ENCODE measurements at places on chromosomes 1 and 21. TPM values are rescaled to one million over a fixed set of nuclear protein-coding genes. Genes with fewer than 3 reads are reported as not detected.

KCND3 gene
- total RNA-seq: 15.8 TPM

HAO2 gene
- not detected for total RNA-seq

- no peak for DNase-seq
Measured at GRCh38 chr1:65946960-65947359, 154.3 kb downstream of the PDE4B start.

DNA sequence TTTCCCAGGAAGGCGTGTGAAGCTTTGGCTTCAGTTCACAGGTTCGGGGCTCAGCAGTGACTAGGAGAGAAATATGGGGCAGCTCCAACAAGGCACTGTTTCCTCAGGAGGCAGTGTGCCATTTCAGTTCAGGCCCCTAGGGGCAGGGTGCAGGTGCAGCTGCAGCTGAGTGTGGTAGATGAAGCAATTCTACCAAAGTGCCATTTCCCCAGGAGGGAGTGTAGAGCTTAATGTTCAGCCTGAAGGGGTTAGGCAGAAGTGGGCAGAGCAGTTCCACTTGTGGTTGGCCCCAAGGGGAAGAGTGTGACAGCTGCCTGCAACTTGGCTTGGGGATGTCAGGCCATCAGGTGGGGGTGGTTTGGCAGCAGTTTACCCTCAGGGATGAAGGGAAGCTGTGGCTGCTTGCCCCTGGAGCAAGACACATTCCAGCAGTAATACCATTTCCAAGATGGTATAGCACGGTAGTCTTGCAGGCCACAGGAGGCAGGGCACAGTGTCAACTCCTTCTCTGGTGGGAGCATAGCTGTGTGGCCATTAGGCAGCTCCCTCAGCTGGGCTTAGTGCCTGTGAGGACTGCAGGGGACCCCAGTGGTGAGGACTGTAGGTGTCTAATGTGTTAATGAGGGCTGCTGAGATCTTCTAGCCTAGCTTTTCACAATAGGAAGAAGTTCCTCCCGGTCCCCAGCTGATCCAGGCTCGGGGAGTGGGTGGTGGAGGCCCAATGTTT is 34.7 kb downstream of the RGSL1 start:
- peak; percentile 25 for DNase-seq
